Left kidney (tissue), 8 donors: ENCODE measurements at places on chromosomes 7 and 10. TPM values are rescaled to one million over a fixed set of nuclear protein-coding genes. Genes with fewer than 3 reads are reported as not detected.

Gene KCNH2
- 13.1 TPM for polyA plus RNA-seq

Gene FFAR4
- not detected for polyA plus RNA-seq

Gene LEP
- polyA plus RNA-seq, result 0.53 TPM

Gene SMARCD3
- polyA plus RNA-seq, result 80.6 TPM

Gene HMX2
- polyA plus RNA-seq, result 0.75 TPM

Gene KLLN
- polyA plus RNA-seq, result 1.5 TPM

Gene TNRC18
- 120 TPM for polyA plus RNA-seq

Gene AKR1E2
- polyA plus RNA-seq, result 12.9 TPM

Gene CELF2
- polyA plus RNA-seq, result 12.5 TPM

Gene SLC39A12
- not detected for polyA plus RNA-seq

Gene WEE2
- 0.58 TPM for polyA plus RNA-seq

Gene NKX1-2
- not detected for polyA plus RNA-seq

Gene PNLIPRP3
- not detected for polyA plus RNA-seq

Gene CLRN3
- 22.5 TPM for polyA plus RNA-seq

Gene OPN4
- not detected for polyA plus RNA-seq

Gene LIPA
- 56.0 TPM for polyA plus RNA-seq

Gene GHRHR
- polyA plus RNA-seq, result 0.33 TPM

Gene MRLN
- 0.48 TPM for polyA plus RNA-seq

Gene C10orf105
- 0.18 TPM for polyA plus RNA-seq

Gene OR2A5
- polyA plus RNA-seq, result 0.18 TPM

Gene CASD1
- polyA plus RNA-seq, result 63.4 TPM

Gene JAKMIP3
- 0.25 TPM for polyA plus RNA-seq

Gene CRTAC1
- 24.7 TPM for polyA plus RNA-seq

Gene PPP1R3A
- polyA plus RNA-seq, result not detected

Gene PTF1A
- polyA plus RNA-seq, result not detected

Gene TAS2R41
- polyA plus RNA-seq, result not detected

Gene SUGCT
- 14.0 TPM for polyA plus RNA-seq

Gene CALHM3
- polyA plus RNA-seq, result not detected

Gene C7orf57
- 0.95 TPM for polyA plus RNA-seq

Gene SPDYE9
- polyA plus RNA-seq, result 1.5 TPM

Gene CYP3A4
- polyA plus RNA-seq, result 0.42 TPM

Gene HECW1
- polyA plus RNA-seq, result 9.4 TPM

Gene NUDT13
- polyA plus RNA-seq, result 10.6 TPM

Gene SPDYE2
- polyA plus RNA-seq, result 14.8 TPM

Gene C10orf90
- polyA plus RNA-seq, result 0.45 TPM

Gene HABP2
- 0.52 TPM for polyA plus RNA-seq

Gene SPDYE18
- 0.85 TPM for polyA plus RNA-seq

Gene ABCC2
- polyA plus RNA-seq, result 15.2 TPM

Gene SP8
- not detected for polyA plus RNA-seq

Gene GPC2
- polyA plus RNA-seq, result 11.5 TPM

Gene OPN1SW
- polyA plus RNA-seq, result 2.2 TPM

Gene CYP2C8
- 12.4 TPM for polyA plus RNA-seq

Gene PTPRZ1
- polyA plus RNA-seq, result 3.5 TPM

Gene FXYD4
- polyA plus RNA-seq, result not detected

Gene AQP1
- polyA plus RNA-seq, result 184 TPM

Gene TMEM236
- 0.37 TPM for polyA plus RNA-seq

Gene ZNF33A
- 70.9 TPM for polyA plus RNA-seq

Gene PROSER2
- 4.0 TPM for polyA plus RNA-seq

Gene HOXA3
- polyA plus RNA-seq, result 47.9 TPM

Gene CALCR
- 1.0 TPM for polyA plus RNA-seq

Gene RADIL
- polyA plus RNA-seq, result 1.3 TPM

Gene ADRA2A
- 2.9 TPM for polyA plus RNA-seq

Gene GTF2IRD2
- 44.1 TPM for polyA plus RNA-seq

Gene PMPCB
- 119 TPM for polyA plus RNA-seq

Gene MMP21
- 0.30 TPM for polyA plus RNA-seq

Gene PRXL2A
- polyA plus RNA-seq, result 118 TPM

Gene DOCK4
- polyA plus RNA-seq, result 30.4 TPM

Gene PDK4
- polyA plus RNA-seq, result 17.4 TPM

Gene HK1
- polyA plus RNA-seq, result 51.3 TPM
